ENCODE measurements at places on chromosomes 6 and 20. TPM values are rescaled to one million over a fixed set of nuclear protein-coding genes. Genes with fewer than 3 reads are reported as not detected.

HNF4A gene
- not detected for total RNA-seq

NNAT gene
- total RNA-seq = not detected

FAM184A gene
- 2.3 TPM for total RNA-seq

ADGRF1 gene
- total RNA-seq = 0.10 TPM

SLC22A1 gene
- total RNA-seq = 0.21 TPM

BTNL2 gene
- not detected for total RNA-seq

APOM gene
- total RNA-seq = 3.0 TPM

TFAP2C gene
- total RNA-seq = not detected

PROKR2 gene
- total RNA-seq = not detected

SOX18 gene
- not detected for total RNA-seq

SRSF12 gene
- not detected for total RNA-seq

TRIM10 gene
- 0.21 TPM for total RNA-seq

SIRPD gene
- total RNA-seq = 0.42 TPM

BTN1A1 gene
- total RNA-seq = not detected

TUBB2A gene
- 14.6 TPM for total RNA-seq

TFAP2D gene
- not detected for total RNA-seq

PKIB gene
- total RNA-seq = 2.1 TPM

PRSS35 gene
- 0.10 TPM for total RNA-seq

SIRT5 gene
- total RNA-seq = 6.2 TPM

PTPRT gene
- under 0.01 TPM for total RNA-seq

ZNF334 gene
- total RNA-seq = 0.10 TPM

THEMIS gene
- total RNA-seq = 25.0 TPM

SLC12A5 gene
- 0.10 TPM for total RNA-seq

CALHM4 gene
- 0.21 TPM for total RNA-seq

ADGRB3 gene
- 0.10 TPM for total RNA-seq

EYS gene
- total RNA-seq = under 0.01 TPM

ENPP4 gene
- 17.5 TPM for total RNA-seq

DNMT3B gene
- total RNA-seq = 0.21 TPM

DST gene
- total RNA-seq = 19.2 TPM

FAM83B gene
- total RNA-seq = not detected

HRH3 gene
- total RNA-seq = not detected
